ENCODE measurements at places on chromosomes 7 and 10.
A peak's percentile ranks its signal among the peaks of the same experiment; 100 is the strongest.

DNA sequence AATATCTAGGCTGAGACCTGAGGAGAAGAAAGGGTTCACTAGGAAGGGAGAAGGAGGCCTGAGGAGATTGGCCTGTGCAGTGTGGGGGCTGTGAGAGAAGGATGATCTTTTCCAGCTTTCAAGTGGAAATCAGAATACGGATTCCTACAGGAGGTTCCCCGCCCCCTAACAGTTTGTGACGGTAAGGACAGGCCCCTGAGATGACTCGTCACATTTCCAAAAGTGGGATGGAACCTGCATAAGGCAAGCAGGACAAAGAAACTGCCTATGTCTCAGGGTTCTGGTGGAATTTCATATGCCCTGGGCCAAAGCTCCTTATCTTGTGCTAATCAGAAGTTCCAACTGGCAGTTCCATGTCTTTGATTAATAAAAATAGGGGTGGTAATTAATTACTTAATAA lies 275.6 kb downstream of the SNX10 start:
- DNase-seq, result no peak

DNA sequence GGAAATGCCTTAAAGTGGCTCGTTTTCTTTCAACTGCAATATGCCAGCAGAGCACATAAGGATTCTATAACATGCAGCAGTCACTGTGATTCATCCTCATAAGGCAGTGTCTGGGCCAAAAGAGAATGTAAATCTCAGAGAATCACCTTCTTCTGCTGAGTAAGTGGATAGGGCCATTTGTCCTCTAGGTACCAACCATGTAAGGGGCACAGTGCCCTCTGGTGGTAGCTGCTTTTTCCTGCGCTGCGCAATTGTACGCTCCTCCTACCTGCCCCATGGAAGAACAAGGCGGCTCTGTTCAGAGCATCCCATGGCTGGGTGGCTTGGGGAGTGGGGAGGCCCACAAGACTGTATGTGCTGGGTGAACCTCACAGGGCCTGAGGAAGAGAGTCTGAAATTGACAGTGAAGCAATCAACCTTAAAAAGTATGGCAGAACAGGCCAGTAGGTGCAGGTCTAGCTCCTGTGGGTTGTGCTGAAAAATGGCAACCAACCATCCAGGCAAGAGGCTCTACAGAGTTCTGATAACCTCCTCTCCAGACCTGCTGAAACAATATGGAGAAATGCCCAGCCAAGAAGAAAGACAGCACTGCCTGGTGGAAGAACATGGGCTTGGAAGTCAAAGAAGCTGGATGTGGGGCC lies 78.6 kb upstream of the C10orf90 start:
- DNase-seq, result peak; percentile 86

GRCh38 chr10:24944512-24945255 lies 7.7 kb downstream of the PRTFDC1 start:
- DNase-seq, result peak; percentile 20

DNA sequence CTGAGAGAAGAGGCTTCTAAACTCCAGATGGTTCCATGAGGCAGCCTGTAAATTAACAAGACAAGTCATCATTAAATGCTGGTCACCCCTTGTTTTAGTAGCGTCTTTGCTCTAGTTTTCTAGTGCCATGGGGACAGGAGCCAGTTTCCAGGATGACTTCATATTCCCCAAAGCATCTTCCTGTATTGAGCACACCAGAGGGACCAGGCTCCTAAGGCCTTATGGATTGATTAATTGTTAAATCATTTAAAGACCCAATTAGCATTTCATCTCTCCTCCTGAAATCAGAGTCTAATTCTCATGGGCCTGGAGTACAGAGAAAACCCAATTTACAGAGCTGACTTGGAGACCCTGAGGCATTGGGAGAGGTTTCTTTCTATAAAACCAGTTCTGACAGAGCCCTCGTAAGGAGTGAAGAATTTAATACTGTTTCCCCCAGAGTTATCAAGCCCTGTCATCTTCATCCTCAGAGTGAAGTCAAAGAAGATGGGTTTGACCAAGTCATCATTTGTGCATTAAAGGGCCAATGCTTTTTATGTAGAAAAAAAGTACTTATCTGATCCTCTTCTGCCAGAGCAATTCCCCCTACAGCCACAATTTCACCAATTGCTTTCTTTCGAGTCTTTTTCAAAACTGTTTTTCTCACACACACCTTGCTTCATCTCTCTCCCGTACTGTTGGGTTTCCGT lies 678.7 kb downstream of the SDK1 start:
- no peak for DNase-seq

GRCh38 chr7:28478656-28479055 lies 66.3 kb downstream of the CREB5 start:
- DNase-seq, result no peak

GRCh38 chr10:20593649-20594048 lies 303.5 kb downstream of the NEBL start:
- no peak for DNase-seq

DNA sequence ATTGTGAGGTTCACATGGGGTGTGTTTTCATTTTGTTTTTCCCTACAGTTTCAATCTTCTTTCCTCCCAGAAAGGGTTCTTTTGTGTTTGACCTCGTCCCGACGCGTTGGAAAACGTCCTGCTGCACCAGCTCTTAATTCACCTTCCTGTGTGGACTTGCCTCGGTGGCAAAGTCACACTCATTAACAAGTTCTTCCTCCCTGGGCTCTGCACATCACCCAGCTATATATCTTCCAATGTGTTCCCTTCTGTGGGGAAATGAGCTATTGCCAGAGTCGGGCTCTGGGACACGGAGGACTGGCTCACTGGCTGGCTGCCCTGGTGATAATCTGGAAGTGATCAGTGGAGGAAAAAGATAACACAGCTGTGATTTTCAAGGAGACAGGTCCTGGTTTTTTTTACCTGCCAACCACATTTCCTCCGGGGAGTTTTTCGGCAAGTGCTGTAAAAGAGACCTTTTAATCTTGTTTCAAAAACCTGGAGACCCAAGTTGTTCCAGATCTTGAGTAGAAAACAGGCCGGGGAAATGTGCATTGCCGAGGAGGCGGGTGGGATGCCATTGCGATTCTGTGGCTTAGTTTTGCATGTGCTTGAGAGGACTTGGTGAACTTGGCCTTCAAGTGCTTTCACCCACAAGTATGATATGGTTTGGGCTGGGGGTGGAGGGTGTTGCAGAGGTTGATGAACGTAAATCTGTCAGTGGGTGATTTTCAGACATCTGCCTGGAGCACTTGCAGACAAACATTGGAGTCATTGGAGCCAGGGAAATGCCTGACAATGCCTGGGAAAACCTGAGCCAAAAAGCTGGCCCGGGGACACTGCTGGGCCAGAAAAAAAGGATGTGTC lies 96.5 kb upstream of the CREB5 start:
- DNase-seq, result no peak

DNA sequence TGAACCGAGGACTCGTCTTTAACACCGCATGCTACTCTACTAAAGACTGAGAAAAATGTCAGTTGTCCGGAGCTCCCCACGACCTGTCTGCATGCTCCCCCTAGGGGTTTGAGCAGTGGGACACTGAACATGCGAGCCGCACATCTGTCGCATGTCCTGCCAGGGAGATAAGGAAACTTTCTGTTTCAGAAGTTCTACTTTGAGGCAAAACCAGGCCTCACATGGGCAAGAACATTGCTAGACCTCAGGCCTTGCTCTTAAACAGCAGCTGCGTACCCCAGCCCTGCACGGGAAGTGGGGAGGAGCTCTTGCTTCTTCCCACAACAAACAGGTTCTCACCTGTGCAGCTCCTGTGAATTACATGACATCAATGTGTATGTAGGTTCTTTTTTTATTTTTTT lies 30.3 kb upstream of the HERPUD2 start:
- no peak for DNase-seq

GRCh38 chr7:117090791-117091190 lies 137.5 kb downstream of the ST7 start:
- DNase-seq, result no peak

DNA sequence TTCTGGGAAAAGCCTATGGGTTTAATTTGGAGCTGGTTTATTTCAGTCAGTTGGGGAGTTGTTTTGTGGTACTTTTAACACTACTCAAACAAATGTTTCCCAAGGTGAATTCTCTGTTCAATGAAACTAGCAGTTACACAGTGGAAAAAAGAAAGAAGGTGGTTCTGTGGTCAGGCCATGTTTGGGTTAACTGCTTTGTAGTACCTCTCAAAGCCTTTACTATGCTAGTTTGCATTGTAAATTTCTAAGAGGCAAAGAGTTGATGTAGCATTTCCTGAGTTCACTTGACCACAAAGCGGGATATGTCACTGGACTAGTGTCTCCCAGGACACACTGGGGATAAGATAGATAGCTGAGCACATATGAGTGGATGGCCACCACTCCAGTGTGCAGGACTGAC lies 145.4 kb downstream of the KIF20B start:
- no peak for DNase-seq

- no peak for DNase-seq
Observed at GRCh38 chr7:114691605-114692004, 230.3 kb upstream of the MDFIC start.

- no peak for DNase-seq
Observed at GRCh38 chr7:34013421-34013820, 108.1 kb downstream of the BMPER start.

GRCh38 chr7:95473276-95473985 lies 12.3 kb upstream of the ASB4 start:
- DNase-seq, result no peak

GRCh38 chr7:157622408-157623205 lies 285.8 kb downstream of the DNAJB6 start:
- DNase-seq, result no peak

DNA sequence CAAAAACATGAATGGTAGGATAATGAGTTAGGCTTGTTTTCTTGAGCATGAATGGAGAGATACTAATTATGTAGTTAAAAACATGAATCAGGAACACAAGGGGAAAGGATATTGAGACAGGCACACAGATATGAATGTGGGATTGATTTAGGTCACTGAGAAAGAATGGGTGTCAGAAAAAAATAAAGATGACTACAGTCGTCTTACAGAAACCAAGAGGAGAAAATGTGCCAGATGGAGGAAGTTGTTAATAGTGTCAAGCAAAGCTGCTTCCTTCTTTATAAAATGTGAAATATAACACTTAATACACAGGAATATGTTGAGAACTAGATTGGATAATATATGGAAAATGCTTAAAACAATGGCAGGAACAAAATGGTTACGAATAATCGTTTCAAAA lies 173.3 kb upstream of the BET1 start:
- no peak for DNase-seq

DNA sequence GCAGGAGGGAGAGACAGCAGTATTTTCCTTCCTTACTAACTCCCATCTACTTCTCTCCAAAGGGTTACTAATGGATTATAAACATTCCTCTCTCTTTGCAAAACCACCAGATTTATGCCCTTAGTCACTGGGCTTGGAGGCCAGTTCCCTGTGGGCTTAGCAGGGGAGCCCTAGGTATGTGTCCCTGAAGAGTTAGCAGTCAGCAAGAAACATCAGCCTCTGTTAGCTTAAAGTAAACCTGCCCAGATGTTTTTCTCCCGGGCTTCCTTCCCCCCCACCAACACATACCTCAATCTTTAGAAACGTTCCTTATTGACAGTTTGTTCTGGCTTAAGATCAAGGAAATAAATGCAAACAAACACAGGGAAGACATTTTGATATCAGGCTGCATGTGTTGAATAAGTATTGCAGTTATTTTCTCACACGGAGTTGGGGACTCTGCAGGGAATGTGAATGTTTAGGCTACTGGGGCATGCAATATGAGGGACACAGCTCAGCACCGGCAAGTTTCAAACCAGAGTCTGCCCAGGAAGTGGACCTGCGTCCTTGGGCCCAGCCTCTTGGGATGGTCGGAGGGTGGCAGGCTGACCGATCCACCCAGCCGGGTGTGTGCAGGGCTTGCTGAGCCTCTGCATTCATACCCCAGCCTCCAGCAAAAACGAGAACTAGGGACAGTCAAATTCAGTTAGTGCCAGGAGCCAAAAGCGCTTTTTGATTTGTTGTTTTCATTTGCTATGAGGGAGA lies 252.0 kb upstream of the GRB10 start:
- no peak for DNase-seq

DNA sequence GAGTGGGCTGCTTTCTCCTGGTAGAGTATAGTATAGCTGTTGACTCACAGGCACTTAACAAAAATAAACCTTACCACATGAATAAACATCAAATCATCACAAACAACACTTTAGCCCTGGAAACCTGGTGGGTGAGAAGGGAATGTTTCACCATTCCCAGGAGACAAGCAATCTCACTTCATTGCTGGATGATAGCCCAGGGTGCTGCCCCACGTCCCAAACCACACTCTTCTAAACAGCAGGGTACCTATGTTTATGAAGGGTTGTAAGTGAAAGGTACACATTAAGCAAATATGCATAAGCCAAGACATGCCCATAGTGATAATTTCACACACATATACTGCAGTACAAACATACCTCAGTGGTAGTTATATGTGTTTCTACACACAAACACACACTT lies 276.2 kb downstream of the FGFR2 start:
- DNase-seq, result no peak

GRCh38 chr7:99000196-99000903 lies 122.0 kb downstream of the TRRAP start:
- DNase-seq, result no peak

GRCh38 chr10:49005270-49005669 lies 65.6 kb upstream of the LRRC18 start:
- DNase-seq, result no peak

DNA sequence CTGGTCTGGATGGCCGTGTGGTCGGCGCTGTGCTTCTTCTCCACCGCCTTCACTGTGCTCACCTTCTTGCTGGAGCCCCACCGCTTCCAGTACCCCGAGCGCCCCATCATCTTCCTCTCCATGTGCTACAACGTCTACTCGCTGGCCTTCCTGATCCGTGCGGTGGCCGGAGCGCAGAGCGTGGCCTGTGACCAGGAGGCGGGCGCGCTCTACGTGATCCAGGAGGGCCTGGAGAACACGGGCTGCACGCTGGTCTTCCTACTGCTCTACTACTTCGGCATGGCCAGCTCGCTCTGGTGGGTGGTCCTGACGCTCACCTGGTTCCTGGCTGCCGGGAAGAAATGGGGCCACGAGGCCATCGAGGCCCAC lies 1.1 kb downstream of the FZD9 start:
- DNase-seq, result no peak

DNA sequence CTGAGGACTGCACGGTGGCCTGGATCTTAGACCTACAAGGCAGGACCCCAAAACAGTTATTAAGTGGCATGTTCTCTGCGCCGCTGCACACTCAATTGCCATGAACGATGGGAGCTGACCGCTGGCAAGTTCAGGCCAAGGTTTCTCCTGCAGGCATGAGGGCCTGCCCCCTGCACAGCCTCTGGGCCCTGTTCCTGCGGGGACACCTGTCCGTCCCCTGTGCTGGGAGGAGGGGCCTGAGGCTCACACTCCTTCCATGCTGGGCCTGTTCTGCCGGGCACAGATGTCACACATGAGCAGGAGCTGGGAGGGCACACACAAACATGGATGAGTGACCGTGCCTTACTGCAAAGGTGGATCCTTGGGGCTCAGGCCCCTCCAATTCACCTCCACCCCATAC lies 90.0 kb downstream of the PTPRN2 start:
- no peak for DNase-seq

Measured in suppressor macrophage (primary cell).